ENCODE measurements at places on chromosomes 5 and 9. TPM values are rescaled to one million over a fixed set of nuclear protein-coding genes. Genes with fewer than 3 reads are reported as not detected.

GRCh38 chr5:136853971-136854370 is 488.6 kb upstream of the TRPC7 start:
- no peaks in the 10 kb centered on the region for H3K36me3 ChIP-seq
- H3K27me3 ChIP-seq = no peaks in the 10 kb centered on the region
- no peak overlapping the region for H3K27ac ChIP-seq
- H3K4me3 ChIP-seq = no peak overlapping the region
- H3K4me1 ChIP-seq = no peaks in the 10 kb centered on the region

FOXD4 gene
- total RNA-seq = not detected

GRCh38 chr9:129801504-129801903 is 1.5 kb upstream of the TOR1B start:
- DNase-seq = no peak
- H3K36me3 ChIP-seq = no peaks in the 10 kb centered on the region
- peak overlapping the region; percentile 76 for H3K4me3 ChIP-seq
- H3K4me1 ChIP-seq = peaks cover 16% of the 10 kb centered on the region
- H3K27me3 ChIP-seq = no peaks in the 10 kb centered on the region
- H3K27ac ChIP-seq = peak overlapping the region; percentile 60

- no peak for DNase-seq
- no peak overlapping the region for H3K4me3 ChIP-seq
- H3K36me3 ChIP-seq = peaks cover 3% of the 10 kb centered on the region
- no peaks in the 10 kb centered on the region for H3K27me3 ChIP-seq
- H3K4me1 ChIP-seq = peaks cover 12% of the 10 kb centered on the region
These were observed 40.2 kb downstream of the RXRA start for GRCh38 chr9:134366223-134367031.

IL3 gene
- total RNA-seq = not detected

- no peak overlapping the region for H3K27ac ChIP-seq
- H3K27me3 ChIP-seq = no peaks in the 10 kb centered on the region
- DNase-seq = no peak
- H3K4me3 ChIP-seq = no peak overlapping the region
- no peaks in the 10 kb centered on the region for H3K36me3 ChIP-seq
These were observed 42.2 kb downstream of the COL5A1 start for GRCh38 chr9:134683714-134684374.

CDH18 gene
- total RNA-seq = not detected

DNA sequence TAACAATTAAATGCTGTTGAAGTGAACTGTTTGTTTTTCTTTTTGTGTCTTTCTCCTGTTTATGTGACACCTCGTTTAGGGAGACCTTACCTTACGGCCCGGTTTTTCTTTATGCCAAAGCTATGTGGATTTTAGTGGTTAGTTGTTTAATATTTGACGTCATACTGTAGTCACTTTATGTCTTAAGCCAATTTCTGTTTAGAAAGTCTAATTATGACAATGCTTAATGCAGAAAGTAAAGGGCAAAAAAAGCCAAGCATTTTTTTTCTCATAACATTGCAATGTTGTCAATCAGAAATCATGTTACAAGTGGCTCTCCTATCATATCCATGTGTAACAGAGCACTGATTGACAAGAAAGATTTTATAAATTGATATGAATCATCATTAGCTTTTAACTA is 442.5 kb upstream of the ARRDC3 start:
- H3K4me3 ChIP-seq = no peak overlapping the region
- H3K27ac ChIP-seq = no peak overlapping the region
- no peaks in the 10 kb centered on the region for H3K36me3 ChIP-seq
- DNase-seq = no peak

OSMR gene
- total RNA-seq = not detected

DNA sequence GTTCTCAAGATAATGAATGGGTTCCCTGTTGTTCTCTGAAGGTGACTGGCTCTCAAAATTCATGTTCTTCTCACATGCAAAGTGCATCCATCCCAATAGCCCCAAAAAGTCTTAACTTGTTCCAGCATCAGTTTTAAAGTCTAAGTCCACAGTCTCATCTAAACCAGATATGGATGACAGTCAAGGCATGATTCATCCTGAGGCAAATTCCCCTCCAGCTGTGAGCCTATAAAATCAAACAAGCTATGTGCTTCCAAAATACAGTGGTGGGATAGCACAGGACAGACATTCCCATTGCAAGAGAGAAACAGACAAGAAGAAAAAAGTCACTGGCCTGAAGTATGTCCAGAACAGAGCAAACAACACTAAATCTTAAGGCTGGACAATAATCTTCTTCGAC is 25.4 kb downstream of the FBXO10 start:
- no peak overlapping the region for H3K27ac ChIP-seq
- H3K4me1 ChIP-seq = peaks cover 12% of the 10 kb centered on the region

GRCh38 chr9:137482094-137482781 is 23.1 kb upstream of the NSMF start:
- H3K4me3 ChIP-seq = no peak overlapping the region
- no peaks in the 10 kb centered on the region for H3K27me3 ChIP-seq
- H3K4me1 ChIP-seq = no peaks in the 10 kb centered on the region
- no peaks in the 10 kb centered on the region for H3K36me3 ChIP-seq

SIGMAR1 gene
- total RNA-seq = 39.4 TPM

DNA sequence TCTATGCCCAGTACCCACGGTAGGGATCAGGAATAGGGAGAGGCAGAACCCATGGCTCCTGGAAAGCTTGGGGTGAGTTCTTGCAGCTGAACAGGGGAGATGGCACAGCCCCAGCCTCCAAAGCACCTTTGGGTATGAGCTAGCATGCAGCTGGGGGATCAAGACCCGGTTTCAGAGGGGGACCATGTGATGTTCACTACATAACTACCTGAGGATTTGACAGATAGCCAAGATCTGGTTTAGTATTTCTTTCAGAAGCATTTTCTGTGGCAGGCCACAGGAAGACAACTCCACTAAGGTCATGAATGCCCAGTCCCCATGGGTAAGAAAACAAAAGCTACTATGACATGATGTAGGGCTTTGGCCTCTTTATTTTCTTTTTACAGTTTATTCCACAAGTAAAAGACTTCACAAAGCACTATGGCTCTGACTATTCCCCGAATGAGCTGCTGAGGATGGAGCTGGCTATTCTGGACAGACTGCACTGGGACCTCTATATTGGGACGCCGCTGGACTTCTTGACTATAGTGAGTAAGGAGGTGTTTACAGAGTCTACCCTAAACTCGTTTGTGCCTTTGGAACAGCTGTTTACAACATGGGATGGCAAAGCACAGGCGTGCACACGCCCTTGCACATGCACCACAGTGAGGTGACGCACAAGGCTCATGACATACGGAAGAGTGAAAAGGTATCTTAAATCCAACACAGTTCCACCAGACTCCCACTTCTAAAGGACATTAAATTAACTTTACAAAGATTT is 3.4 kb downstream of the CCNI2 start:
- peaks cover 19% of the 10 kb centered on the region for H3K4me1 ChIP-seq
- peak overlapping the region; percentile 89 for H3K27ac ChIP-seq
- peak overlapping the region; percentile 31 for H3K4me3 ChIP-seq
- H3K36me3 ChIP-seq = peaks cover 2% of the 10 kb centered on the region

- no peak for DNase-seq
- H3K4me3 ChIP-seq = no peak overlapping the region
- peak overlapping the region; percentile 60 for H3K27ac ChIP-seq
- peaks cover 24% of the 10 kb centered on the region for H3K27me3 ChIP-seq
- peaks cover 2% of the 10 kb centered on the region for H3K36me3 ChIP-seq
These were observed 20.5 kb upstream of the CSF1R start for GRCh38 chr5:150106674-150107426.

DNA sequence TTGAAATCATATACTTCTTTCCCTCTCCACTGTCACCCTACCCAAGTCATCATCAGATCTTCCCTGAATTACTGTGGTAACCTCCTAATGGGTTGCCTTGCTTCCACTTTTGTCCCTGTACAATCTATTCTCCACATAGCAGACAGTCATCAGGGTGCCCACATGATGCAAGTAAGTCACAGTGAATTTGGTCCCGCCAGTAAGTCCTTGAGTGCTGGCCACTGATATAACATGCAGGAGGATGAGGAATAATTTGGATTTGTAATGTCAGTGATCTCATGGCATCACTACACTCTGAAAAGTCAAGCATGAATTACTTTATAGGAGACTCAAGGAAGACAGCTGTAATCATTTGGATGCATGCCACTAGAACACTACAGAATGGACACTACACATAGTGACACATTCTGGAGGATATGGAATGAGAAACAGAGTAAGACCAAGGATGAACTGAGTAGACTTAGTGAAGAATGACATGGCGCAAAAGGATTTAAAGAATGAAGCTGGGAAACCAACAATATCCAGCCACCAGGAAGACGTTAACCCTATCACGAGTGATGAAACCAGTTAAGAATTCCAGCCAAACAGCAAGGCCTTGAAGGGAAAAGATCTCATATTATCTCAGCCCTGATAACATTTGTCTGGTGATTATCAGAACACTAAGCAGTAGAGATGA is 28.6 kb downstream of the MARCHF3 start:
- peaks cover 6% of the 10 kb centered on the region for H3K4me1 ChIP-seq
- no peak overlapping the region for H3K4me3 ChIP-seq
- H3K36me3 ChIP-seq = peaks cover 11% of the 10 kb centered on the region
- peaks cover 4% of the 10 kb centered on the region for H3K27me3 ChIP-seq
- DNase-seq = no peak

GRCh38 chr5:75361310-75361709 is 24.3 kb downstream of the HMGCR start:
- H3K27ac ChIP-seq = no peak overlapping the region
- H3K4me3 ChIP-seq = no peak overlapping the region
- peaks cover 5% of the 10 kb centered on the region for H3K36me3 ChIP-seq

- no peaks in the 10 kb centered on the region for H3K4me1 ChIP-seq
- no peak for DNase-seq
- no peak overlapping the region for H3K4me3 ChIP-seq
- no peak overlapping the region for H3K27ac ChIP-seq
- no peaks in the 10 kb centered on the region for H3K36me3 ChIP-seq
- H3K27me3 ChIP-seq = peaks cover 7% of the 10 kb centered on the region
These were observed 310.5 kb upstream of the KIF2A start for GRCh38 chr5:61995486-61995885.

DNA sequence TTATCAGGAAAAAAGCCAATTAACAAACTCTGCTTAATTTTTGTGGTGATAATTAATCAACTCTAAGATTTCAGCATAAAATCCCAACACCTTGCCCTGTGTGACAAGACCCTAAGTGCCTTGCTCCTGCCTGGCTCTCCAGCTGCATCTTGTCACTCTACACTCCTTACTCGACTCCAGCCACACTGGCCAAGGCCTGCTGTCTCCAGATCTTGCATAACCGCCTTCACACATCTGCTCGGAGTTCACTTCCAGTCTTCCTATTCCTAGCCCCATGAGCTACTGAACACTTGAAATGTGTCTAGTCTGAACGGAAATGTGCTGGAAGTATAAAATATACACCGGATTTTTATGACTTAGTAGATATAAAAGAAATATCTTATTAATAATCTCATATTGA is 259.6 kb downstream of the EPB41L4A start:
- H3K27me3 ChIP-seq = no peaks in the 10 kb centered on the region
- peaks cover 9% of the 10 kb centered on the region for H3K36me3 ChIP-seq
- no peak overlapping the region for H3K4me3 ChIP-seq
- H3K27ac ChIP-seq = no peak overlapping the region
- H3K4me1 ChIP-seq = peaks cover 20% of the 10 kb centered on the region
- no peak for DNase-seq

DNA sequence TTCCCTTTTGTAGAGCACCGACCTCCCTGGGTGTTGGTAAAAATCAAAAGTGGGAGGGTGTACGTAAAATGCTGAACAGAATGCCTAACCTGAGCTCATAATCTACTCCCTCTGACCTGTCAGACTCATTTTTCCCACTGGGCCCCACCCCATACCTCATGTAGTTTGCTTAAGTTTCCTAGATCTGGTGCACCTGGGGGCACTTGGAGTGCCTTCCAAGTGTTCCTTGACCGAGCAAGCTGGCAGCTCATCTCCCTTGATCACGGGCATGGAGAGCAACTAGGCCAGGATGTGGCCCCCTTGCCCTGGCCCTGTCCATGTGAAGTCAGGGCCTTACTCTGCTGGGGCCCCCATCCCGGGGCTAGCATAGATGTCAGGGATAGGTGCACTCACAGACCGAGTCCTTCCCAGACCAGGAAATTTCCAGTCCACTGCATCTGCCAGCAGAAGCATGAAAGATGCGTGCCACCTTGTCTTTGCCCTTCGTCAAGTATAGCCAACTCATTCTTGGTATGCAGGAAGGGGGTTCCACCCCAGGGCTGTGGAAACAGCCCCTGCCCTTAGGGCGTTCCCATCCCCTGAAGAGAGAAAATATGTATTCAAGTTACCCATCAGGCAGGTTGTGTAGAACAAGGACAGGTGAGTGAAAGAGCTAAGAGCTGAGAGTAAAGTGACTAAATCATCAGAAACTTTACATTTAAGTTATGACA is 41.9 kb downstream of the SLC22A5 start:
- peak overlapping the region; percentile 99 for H3K27ac ChIP-seq
- peaks cover 3% of the 10 kb centered on the region for H3K36me3 ChIP-seq
- peaks cover 62% of the 10 kb centered on the region for H3K4me1 ChIP-seq
- no peak for DNase-seq

RAD50 gene
- total RNA-seq = 20.4 TPM

- no peak overlapping the region for H3K4me3 ChIP-seq
- DNase-seq = no peak
- no peaks in the 10 kb centered on the region for H3K27me3 ChIP-seq
- H3K4me1 ChIP-seq = no peaks in the 10 kb centered on the region
- H3K27ac ChIP-seq = no peak overlapping the region
- no peaks in the 10 kb centered on the region for H3K36me3 ChIP-seq
These were observed 483.1 kb downstream of the BNC2 start for GRCh38 chr9:16387382-16387781.

DNA sequence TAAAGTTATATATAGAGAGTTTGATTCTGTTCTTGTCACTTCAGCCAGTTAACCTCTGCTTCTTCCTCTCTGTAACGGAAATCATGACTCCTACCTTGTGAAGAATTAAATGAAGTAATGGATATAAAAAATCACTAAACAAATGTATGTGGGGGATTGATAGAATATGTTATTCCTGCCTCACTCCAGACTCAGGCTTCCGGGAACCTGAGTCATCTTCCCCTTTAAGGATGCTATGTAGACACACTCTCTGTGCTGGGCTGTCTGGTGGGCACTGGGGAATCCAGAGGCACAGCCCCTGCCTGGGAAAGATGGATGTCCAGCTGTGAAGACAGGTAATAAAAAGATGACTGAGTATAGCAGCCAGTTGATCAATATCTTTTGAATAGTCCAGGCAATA is 77.4 kb downstream of the ZNF618 start:
- no peak overlapping the region for H3K4me3 ChIP-seq
- peaks cover 26% of the 10 kb centered on the region for H3K27me3 ChIP-seq
- H3K4me1 ChIP-seq = peaks cover 5% of the 10 kb centered on the region
- H3K36me3 ChIP-seq = no peaks in the 10 kb centered on the region
- no peak overlapping the region for H3K27ac ChIP-seq

MLANA gene
- total RNA-seq = not detected

GRCh38 chr5:55498457-55498856 is 36.3 kb downstream of the PLPP1 start:
- H3K27ac ChIP-seq = no peak overlapping the region
- no peak for DNase-seq
- H3K27me3 ChIP-seq = no peaks in the 10 kb centered on the region
- no peak overlapping the region for H3K4me3 ChIP-seq
- peaks cover 2% of the 10 kb centered on the region for H3K36me3 ChIP-seq

CDX1 gene
- not detected for total RNA-seq

Measured in T-helper 17 cell (primary cell).